Fibroblast of mammary gland (primary cell): ENCODE measurements at places on chromosomes 5 and 9.

DNA sequence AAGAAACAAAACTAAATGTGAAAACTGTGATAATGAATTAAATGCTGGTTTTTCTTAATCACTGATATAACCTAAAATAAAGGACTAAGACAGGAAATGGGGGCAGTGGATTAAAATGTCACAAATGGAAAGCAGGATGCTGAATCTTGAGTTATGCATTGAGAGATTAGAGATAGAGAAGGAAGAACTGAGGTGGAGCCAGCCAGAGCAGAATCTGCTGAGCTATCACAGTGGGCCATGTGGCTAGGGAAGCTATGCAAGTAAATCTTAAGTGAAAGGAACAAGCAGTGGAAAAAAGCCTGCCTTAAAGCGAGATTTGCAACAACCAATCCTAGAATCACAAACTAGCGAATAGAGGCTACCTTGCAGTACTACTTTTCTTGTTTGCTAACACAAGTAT is 188.5 kb upstream of the RASA1 start:
- DNase-seq: no peak

GRCh38 chr5:115190388-115190787 is 20.7 kb upstream of the TRIM36 start:
- DNase-seq: no peak

DNA sequence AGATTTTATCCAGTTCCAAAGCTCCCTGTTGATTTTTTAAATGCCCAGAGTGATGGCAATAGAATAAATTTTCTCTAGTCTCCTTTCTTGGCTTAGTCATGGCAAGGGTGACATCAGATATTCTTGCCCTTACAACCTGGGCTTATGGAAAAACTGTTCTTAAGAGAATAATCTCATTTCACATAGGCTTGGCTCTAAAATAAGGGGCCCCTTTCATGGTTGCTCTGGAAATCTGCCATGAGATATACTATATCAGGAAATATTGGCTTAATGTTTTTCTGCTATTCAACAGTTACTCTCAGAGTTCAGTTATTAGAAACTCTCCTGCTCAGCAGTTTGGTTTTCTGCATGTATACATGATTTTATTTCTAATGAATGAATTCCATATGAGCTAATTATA is 7.8 kb downstream of the HMHB1 start:
- DNase-seq: no peak

GRCh38 chr5:156396830-156397081 is 69.8 kb downstream of the SGCD start:
- DNase-seq: no peak
